HS-27A (cell line): ENCODE measurements at places on chromosomes 3 and 15.

- no peak for DNase-seq
These were observed 140.4 kb downstream of the NFKBIZ start for GRCh38 chr3:101989578-101990200.

- no peak for DNase-seq
These were observed 1.6 kb upstream of the MCTP2 start for GRCh38 chr15:94229591-94230369.

- DNase-seq, result no peak
These were observed 142.3 kb downstream of the TMCO5A start for GRCh38 chr15:38076786-38077185.

DNA sequence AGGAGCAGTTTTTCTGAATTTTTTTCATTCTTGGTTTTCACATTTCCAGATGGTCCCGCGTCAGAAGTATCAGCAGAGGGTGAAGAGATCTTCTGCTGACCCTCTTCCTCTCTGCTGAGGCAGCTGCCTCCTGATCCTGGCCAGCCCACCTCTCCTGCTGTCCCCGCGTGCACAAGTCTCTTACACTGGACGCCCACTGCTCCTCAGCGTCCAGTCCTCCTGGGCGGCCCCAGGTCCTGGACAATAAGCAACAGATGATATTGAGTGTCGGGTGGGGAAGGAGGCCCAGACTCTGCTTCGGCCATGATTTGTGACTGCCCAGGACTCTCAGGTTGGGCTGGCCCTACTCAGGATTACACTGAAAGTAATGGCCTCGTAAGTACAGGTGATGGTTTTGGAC, 50.1 kb downstream of the KLHL25 start:
- no peak for DNase-seq

- no peak for DNase-seq
These were observed 296.0 kb downstream of the NAALADL2 start for GRCh38 chr3:175155172-175155571.

DNA sequence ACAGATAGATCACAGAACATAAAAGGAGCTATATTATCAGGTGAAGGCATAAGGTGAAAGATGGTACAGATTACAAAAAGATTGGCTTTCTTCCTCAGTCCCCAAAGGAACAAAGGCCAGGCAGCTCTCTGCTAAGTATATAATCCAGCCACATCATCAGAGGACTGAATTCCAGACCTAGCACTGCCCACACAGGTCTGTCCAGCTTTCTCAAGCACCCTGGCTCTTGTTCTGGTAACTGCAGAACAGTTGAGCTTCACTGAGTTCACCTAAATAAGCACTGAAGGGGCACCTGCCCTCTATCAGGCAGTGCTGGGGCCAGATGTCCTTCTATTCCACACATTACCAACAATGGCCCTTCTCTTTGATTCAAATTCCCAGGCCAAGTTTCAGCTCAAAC, 6.3 kb downstream of the DUOXA1 start:
- DNase-seq, result no peak

DNA sequence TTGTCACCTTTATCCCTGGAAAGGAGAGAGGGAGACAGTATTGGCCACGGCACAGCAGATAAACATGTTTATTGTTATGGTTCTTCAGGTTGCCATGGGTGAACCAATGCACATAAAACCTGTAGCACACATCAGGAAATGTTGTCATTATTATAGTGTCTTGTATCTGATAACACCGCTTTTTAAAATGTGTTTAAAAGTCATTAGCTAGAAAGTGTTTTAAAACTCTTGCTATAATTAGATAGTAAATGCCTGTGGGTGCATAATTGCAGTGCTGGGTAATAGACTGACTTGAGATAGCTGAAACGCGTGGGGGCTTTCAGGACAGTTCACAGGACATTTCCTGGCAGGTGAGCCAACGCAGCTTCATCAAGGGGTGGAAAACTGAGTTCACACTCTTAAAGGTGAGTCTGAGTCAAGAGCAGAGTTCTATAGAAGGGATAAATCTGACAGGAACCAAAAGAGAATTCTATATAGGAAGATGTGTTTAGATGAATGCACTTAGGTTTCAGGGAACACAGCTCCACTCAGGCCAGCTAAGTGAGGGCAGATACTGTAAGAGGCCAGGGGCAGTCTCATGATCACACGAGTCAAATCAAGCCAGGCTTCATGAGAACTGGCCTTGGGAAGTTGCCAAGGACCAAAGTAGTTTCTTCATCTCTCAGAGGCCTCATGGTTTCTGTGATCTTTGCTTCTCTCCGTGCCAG, 35.6 kb upstream of the PPP4R2 start:
- DNase-seq, result no peak
